G401 (cell line): ENCODE measurements at places on chromosomes 2 and 18. TPM values are rescaled to one million over a fixed set of nuclear protein-coding genes. Genes with fewer than 3 reads are reported as not detected.

DNA sequence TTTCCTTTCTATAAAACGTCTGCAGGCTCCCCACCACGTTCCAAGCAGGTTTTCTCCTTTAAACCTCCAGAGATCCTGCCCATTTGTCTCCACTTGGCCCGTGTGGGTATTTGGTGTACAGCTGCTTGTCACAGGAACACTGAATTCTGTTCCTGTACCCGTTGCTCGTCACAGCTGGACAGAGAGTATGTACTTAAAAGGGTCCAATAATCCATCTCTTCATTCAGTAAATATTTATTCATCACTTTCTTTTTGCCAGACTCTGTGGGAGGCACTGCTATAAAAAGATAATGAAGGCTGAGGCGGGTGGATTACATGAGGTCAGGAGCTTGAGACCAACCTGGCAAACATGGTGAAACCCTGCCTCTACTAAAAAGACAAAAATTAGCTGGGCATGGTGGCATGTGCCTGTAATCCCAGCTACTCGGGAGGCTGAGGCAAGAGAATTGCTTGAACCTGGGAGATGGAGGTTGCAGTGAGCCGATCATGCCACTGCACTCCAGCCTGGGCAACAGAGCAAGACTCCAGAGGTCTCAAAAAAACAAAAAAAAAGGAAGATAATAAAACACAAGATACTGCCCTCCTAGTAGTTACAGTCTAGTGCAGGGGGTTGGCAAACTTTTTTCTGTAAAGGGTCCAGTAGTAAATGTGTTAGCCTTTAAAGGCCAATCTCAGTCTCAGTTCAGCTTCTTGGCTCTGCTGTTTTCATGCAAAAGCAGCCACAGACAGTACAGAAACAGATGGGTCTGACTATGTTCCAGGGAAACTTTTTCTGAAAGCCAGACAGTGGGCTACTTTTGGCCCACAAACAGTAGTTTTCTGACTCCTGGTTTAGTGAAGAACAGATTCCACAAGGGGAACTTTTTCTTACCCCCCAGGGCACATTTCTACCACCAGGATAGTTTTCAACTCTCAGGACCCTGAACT is 309.9 kb upstream of the RAB12 start:
- no peak for DNase-seq

DNA sequence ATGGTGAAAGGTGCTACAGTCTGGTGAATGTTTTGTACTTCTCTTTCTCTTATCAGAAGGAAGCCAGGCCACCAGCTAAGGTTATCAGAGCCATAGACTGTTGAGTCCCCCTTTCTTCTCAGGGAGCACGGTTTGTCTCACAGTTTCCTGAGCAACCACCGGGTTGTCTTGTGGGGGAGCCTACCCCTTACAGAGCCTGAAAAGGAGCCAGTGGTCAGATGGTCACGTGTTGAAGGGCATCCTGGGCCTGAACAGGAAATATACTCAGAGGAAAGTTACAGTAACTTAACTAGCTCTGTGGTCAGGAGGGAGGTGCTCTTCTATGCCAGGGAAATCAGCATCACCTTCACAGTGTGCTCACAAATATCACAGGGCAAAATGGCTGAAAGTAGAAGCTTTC is 11.6 kb downstream of the CD28 start:
- DNase-seq = no peak

The GBX2 gene
- 25.0 and 39.2 TPM in 2 replicates for total RNA-seq

- no peak for DNase-seq
Measured at GRCh38 chr2:168152902-168153530, 94.4 kb downstream of the STK39 start.

DNA sequence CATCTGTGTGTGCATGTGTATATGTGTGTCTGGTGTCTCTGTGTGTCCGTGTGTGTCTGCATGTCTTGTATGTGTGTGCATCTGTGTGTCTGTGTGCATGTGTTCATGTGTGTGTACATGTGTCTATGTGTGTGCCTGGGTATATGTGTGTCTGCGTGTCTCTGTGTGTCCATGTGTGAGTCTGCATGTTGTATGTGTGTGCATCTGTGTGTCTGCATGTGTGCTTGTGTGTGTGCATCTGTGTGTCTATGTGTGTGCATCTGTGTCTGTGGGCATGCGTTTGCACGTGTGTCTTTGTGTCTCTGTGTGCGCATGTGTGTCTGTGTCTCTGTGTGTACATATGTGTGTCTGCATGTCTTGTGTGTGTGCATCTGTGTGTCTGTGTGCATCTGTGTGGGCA is 207.7 kb downstream of the TNS1 start:
- no peak for DNase-seq

GRCh38 chr18:75262511-75262910 is 51.9 kb downstream of the TSHZ1 start:
- DNase-seq = no peak

GRCh38 chr18:35074581-35074980 is 33.4 kb downstream of the MAPRE2 start:
- DNase-seq = no peak

- no peak for DNase-seq
Measured at GRCh38 chr2:76128622-76129021, 417.9 kb upstream of the GCFC2 start.

- DNase-seq = no peak
Measured at GRCh38 chr18:54561706-54562267, 29.3 kb upstream of the DYNAP start.

GRCh38 chr2:60500861-60501260 is 52.6 kb downstream of the BCL11A start:
- no peak for DNase-seq

The TRPM8 gene
- not detected in 2 replicates for total RNA-seq

DNA sequence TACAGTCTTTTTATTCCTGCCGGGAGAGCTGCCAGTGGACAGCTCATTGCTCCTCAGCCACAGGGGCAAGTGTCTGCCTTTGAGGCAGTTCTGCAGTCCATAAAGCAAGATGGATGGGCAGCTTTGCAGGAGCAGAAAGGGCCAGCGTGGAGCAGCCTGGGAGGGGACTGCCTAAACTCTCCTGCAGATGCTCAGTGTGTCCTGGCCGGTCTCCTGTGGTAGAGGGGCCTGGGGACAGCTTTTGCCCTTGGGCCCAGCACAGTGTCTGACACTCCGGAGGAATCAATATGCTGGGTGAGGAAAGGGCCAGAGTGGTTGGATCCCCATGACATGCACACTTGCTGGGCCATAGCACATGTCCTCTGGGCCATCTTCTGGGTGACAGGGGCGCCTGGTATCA is 65.7 kb upstream of the DAPL1 start:
- DNase-seq = no peak

The MYO1B gene
- total RNA-seq = 32.6 TPM in 1 of 2 replicates, not detected in the other

DNA sequence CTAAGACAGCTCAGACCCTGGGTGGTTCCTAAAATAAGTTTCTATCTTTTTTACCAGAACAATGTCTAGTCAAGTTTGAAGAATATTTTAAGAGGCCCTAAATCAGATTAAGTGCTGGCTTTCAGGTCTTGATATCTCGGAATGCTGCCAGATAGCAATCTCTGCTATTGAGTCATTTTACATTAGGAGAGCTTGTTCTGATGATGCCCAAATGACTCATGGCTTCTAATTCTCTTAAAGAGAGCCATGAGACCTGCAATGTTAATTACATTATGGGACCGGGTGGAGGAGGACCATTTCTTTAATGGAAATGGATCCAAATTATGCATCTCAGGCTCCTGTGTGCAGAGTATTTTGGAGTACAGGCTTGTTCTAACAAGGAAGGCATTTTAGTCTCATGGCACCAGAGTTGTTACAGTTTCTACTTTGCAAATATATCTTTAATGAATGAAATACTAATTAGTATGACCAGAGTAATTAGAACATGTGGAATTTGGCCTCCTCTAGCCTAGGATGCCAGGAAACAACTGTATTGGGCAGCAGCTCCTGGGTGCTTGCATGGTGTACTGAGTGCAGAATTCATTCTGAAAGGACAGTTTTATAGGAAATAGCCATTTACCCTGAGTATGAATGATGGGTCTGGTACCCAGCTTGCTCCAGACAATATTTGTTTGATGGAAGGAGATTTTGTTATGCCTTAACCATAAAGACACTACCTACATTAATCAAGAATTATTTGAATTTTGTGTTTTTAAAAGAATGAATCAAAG is 94.0 kb upstream of the SULT1C3 start:
- no peak for DNase-seq

DNA sequence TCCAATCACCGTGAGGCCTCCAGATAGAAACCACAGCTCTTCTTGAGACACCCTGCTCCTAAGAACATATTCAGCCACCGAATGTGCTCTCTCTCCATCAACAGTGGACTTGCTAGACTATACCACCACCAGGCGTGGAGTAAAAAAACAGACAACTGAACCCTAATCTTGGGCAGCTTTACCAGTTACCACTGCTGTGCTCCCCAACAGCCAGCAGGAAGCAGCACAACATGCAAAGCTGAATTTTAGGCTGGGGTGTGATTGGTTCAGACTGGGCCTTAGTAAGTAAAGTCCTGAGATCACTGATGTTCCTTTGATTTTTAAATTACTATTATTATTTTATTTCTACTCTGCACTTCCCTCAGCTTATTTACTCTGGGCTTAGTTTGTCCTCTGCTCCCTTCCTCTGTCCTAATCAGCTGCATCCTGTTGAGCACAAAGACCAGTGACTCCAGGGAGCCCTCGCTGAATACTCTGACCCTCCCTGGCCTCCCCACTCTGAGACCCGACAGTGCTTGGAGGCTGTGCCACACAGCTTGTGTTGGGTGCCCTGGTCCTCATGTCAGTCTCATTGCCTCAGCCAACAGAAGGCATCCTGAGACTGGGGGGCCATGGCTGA is 21.9 kb downstream of the MRPL35 start:
- peak; percentile 28 for DNase-seq

The RAPH1 gene
- total RNA-seq = 2.8 and 4.4 TPM in 2 replicates

The KCNG2 gene
- total RNA-seq = 3.8 and 8.6 TPM in 2 replicates

The SERPINB3 gene
- not detected in 2 replicates for total RNA-seq

DNA sequence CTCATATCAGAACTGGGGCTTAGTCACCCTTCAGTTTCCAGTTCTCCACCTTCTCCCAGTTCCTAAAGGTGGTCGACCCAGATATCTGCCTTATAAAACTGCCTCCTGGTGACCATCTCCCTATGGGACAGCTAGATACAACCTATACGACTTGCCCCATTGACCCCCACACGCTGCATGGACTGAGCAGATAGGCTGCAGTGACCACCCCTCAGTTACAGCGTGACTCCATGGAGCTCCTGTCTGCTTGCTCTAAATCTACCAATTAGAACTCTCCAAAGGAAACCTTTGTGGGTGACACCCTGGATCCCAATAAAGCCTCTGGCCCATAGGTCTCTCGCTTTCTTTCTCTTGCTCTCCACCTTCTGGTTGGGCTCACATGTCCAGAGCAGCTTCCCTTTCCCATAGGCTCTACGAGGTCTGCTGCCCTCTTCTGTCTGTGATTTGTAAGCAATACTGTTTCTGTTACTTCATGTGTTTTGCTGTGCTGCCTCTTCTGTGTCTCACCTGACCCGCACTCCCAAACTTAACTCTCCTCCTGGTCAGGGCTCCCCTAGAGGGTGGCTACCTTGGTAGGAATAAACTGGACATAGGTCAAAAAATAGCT is 971.3 kb upstream of the FAM98A start:
- no peak for DNase-seq

- DNase-seq = no peak
Measured at GRCh38 chr18:36650266-36650665, 178.5 kb downstream of the TPGS2 start.

The IL1R2 gene
- total RNA-seq = not detected in 2 replicates

- no peak for DNase-seq
Measured at GRCh38 chr2:64029116-64029665, 10.0 kb upstream of the VPS54 start.

The SERPINB11 gene
- not detected in 2 replicates for total RNA-seq

- DNase-seq = peak; percentile 30
Measured at GRCh38 chr2:113965644-113966043, 75.8 kb downstream of the ACTR3 start.

DNA sequence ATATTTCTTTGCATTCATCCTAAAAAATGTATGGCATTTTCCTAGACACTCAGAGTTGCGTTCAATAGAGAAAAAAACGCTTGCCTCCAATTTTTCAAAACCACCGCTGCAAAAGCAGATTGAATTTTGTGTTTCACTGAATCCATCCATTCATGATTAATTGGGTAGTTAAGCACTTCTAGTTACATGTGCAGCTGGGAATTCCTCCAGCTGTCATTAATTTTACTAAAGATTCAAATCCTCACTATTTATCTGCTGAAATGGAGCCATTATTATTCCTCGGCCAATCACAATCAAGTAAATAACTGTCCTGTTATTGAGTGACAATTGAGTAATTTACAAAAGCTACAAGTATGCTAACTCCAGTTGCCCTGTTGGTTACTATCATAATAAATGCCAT is 75.8 kb upstream of the ARL5A start:
- no peak for DNase-seq

DNA sequence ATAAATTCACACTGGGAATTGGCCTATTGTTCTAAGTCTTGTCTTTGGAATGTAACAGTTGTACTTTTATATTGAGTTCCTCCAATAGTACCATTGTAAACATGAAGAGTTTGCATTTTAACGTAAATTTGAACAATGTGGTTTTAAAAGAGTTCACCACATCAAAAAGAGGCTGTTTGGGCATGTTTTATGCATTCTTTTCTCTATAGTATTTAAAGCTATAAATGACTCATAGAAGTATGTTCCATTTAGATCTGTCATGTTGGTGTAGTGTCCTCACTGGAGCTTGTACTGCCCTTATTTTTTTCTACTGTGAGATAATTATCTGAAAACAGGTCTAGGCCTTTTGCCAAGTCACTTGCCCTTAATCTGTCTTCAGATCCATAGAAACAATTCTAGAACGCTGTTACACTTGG is 141.9 kb downstream of the RHBDD1 start:
- peak; percentile 62 for DNase-seq

The BBS5 gene
- 3.9 and 6.9 TPM in 2 replicates for total RNA-seq
